ENCODE measurements at places on chromosomes 2 and 18.

- DNase-seq = no peak
Measured at GRCh38 chr2:182384860-182385259, 42.0 kb downstream of the PDE1A start.

- no peak for DNase-seq
Measured at GRCh38 chr2:8329660-8330622, 351.9 kb upstream of the ID2 start.

DNA sequence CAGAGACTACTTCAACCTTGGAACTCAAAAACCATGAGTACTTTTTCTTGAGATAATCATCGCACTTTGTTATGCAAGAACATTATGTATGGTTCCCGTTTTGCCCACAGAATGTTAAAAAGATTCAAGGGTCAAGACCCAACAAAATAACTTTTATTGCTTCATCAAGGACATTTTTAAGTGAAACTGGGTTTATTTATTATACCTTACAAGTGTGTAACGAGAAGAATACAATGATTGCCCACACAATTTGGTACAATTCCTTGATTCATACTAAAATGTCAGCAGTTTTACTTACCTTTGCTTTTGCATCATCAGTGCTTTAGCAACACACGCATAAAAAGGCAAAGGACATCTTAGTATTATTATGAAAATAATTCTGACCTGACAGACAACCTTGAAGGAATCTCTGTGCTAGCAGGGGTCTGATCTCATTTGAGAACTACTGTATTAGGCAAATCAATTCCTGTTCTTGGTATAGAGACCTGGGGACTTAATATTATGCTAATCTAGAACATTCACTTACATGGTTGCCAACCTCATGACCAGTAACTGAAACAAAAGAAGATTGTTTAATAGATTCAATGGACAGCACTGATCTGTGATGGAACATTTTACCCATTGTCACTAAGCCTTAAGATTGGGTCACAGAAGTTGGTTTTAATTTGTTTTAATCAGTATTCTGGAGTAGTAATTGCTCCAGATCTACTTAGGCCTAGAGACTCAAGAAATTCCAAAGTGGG lies 16.2 kb downstream of the CCDC88A start:
- no peak for DNase-seq

DNA sequence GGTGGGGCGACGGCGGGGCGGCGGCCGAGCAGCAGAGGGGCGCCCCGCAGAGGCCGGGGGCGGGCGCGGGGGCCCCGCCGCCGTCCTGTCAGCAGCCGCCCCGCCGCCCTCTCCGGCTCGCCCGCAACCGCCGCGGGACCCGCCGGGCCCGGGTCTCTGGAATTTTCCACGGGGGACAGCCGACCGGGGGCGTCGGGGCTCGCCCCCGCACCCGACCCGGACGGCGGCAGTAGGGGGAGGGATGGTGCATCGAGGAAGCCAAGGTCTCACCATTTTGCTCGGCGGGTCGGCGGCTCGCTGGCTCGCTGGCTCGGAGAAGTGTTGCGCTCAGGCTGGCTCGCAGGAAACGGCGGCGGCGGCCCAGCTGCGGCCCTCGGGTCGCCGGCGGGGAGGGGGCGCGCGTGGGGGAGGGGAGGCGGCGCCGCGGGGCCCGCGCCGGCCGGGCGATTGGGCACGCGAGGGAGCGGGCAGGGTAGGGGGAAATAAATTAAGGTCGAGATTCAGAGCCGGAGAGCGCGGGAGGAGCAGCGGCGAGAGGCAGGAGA lies 405 bp downstream of the PPP3R1 start:
- no peak for DNase-seq

DNA sequence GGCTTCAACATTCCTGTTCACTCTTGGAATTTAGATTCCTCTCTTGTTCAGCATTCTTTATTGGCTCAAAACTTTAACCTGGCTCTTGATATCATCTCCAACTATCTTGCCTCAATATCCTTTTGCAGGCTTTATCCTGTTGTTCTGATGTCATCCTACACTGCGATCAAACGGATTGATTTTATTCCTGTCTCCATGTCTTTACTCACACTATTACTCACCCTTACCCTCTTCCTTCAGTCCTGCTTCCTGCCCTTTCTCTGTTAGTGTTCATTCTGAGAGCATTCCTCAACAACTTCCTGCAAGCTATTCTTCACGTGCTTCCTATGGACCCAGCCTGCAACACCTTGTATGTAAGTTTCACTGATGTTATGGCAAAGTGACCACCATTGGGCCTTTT lies 264.7 kb downstream of the RNF152 start:
- DNase-seq = no peak

GRCh38 chr2:105294046-105294445 lies 35.5 kb downstream of the TGFBRAP1 start:
- no peak for DNase-seq

- no peak for DNase-seq
Measured at GRCh38 chr2:166193407-166193806, 65.6 kb upstream of the SCN1A start.

- DNase-seq = no peak
Measured at GRCh38 chr2:124649001-124649400, 623.9 kb downstream of the CNTNAP5 start.

GRCh38 chr2:43519643-43520221 lies 76.1 kb downstream of the THADA start:
- no peak for DNase-seq

GRCh38 chr2:158619496-158619895 lies 162.7 kb downstream of the PKP4 start:
- DNase-seq = no peak

DNA sequence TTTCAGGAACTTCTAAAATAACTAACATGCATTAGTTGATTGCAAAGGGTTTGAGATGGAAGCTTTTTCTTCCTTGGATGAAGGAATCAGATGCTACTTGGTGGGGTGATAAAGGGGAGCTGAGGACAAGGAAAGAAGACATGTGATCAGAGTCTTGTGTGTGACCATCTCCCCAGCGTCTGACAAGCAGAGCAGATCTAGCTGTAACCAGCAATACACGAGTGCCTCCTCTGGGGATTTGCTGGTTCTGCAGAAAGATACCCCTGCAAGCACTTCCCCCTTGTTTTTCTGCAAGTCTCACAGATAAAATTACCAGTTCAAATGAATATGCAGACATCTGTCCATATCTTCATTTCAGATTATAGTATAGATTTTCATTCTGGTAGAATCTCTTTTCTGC lies 2.7 kb downstream of the CDH7 start:
- DNase-seq = peak; percentile 42

DNA sequence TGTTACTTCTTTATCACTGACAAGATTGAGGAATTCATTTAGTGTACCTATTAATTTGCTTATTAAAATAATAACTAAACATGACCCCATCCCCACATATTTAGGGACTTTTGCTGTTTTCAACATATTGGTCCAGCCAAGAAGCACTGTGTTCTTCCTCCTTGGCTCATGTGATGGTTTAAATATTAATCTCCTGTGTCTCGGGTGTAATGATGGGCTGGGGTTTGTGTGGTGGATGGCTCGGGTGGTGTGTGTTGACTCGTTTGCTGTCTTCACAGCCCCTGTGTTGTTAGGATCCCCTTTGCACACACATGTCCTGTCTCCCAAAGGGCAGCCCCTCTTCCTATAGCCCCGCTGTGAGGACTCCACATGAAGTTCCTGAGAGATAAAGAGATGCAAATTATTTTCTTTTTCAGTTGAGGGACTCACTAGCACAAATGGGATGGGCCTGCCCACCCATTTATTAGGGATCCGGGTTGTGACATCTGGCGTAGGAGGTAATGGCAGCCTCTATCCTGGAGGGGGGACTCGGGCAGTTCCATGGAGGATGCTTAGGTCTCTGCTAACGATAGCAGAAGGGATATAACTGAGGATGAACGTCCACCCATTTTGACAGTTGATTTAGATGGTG lies 53.4 kb downstream of the FHOD3 start:
- DNase-seq = no peak

GRCh38 chr2:19146867-19147266 lies 211.6 kb downstream of the OSR1 start:
- no peak for DNase-seq

- DNase-seq = no peak
Measured at GRCh38 chr2:208012449-208012848, 12.9 kb downstream of the PLEKHM3 start.

DNA sequence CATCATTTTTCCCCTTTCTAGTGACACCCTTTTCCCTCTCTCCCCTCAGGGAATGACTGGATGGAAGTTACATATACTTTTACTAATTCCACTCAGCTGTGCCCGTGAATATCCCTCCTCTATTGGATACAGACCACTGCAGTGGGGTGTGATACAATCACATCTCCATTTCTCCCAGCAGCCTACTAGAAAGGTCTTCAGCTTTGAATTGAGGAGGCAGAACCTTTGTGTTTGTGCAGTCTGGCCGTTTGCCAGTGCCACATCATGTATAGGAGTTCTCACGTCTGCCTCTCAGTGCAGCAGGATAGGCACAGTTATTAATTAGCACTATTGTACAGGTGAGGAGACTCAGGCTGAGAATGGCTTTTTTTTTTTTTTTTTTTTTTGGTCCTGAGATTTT lies 16.4 kb downstream of the TNFRSF11A start:
- no peak for DNase-seq

- DNase-seq = no peak
Measured at GRCh38 chr18:68840554-68841263, 42.8 kb downstream of the CCDC102B start.

DNA sequence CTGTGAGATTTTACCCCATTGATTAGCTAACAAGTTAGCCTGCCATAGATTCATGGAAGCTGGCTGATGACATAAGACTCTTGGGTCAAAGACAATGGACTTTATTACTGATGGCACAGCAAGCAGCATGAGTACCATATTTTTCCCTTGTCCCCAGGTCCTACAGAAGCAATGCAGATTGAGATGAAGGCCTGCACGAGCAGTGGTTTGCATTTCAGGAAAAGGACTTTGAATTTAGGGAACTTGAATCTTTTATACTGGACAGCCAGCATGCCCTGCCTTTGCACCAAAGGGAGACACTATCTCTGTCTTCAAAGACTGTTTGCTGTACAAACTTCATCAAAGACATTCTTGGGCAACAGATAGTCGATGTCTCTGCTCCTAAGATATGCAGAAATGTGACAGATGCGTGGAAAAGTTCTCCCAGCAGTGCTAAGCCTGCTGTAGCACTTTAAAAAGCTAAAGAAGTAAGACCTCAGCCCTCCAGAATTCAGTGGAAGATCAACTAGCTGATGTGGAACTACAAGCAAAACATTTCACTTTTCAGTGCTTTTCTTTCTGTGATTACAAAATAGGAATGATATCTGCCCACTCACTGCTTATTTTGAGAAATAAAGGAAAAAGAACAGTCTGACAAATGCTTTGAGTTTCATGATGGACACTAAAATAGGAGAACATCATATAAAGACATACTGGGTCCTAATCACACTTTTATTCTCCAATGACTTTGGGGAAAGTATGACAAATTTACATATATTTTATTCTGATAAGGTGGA lies 44.4 kb upstream of the TANK start:
- DNase-seq = no peak

- no peak for DNase-seq
Measured at GRCh38 chr18:55296778-55297177, 291.2 kb downstream of the TCF4 start.

DNA sequence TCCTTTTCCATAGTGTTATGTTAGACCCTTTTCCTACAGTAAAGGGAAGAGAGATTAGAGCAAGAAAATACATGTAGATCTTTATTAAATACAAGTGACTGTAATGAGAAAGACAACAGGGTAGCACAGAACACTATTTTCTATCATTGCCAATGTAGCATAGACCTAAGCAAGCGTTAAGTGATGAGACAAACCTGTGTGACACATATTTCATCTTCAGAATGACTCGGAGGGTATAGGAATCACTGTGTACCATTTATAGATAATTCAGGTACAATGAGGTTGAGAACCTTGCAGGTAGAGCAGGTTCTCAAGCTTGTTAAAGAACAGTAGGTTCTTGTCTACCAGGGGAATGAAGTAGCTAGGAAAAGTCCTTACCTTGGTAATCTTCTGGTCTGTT lies 15.9 kb downstream of the PDIA6 start:
- DNase-seq = no peak

- peak; percentile 70 for DNase-seq
Measured at GRCh38 chr2:26438526-26438925, 36.8 kb downstream of the DRC1 start.

DNA sequence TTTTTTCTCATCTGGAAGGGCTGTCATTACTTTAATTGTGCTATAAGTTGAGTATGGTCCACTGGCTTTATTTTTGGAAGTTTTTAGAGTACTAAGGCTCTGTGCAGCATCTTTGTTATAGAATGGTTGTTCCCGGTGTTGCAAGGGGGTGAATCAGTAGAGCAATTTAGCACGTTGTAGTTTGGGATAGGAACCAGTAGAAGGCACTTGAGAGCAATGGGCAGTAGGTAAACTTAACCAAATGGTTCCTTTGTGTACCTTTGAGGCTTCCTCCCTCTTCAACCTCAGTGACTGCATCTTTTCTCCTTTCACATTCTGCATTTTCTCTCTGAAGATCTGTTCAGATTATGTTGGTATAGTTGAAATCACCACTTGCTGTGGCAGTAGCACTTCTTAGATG lies 238.2 kb upstream of the SYT4 start:
- no peak for DNase-seq

GRCh38 chr2:101185656-101186055 lies 34.5 kb upstream of the TBC1D8 start:
- DNase-seq = no peak

DNA sequence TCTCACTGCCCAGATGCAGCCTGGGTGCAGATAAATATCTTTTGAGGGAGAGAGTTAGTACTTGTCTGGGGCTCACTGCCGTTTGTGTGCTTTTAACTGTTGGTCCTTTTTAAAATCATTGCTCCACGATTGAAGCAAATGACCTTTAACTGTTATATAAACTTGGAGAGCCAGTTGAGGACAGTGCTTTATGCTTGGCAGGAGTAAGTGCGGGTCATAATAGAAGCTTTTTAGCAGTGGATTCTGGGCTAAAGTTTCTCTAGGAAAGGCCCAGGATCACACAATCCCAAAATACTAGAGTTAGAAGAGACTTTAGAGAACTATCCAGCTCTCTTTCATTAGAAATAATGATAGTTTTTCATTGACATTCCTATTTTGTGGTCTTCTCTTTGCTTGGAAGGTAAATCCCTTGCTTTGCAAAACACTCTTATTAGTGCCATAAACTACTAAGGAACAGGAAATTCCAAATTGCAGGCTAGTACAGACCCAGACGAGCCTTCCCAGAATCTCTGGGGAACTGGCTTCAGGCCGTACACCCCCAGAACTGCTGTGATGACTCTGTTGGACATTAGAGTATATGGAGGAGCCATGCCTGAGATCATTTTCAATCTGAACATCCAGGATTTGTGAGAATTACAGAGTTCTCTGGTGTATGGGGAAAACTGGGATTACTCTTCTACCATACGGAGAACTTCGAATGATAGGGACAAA lies 19.1 kb downstream of the LIMS1 start:
- DNase-seq = no peak

GRCh38 chr2:233487748-233488345 lies 78.7 kb downstream of the USP40 start:
- DNase-seq = no peak

GRCh38 chr2:209663656-209664055 lies 108.0 kb upstream of the UNC80 start:
- DNase-seq = no peak

GRCh38 chr2:181682026-181682789 lies 1.9 kb upstream of the NEUROD1 start:
- DNase-seq = no peak

Data from NCI-H524 treated with DMSO at 0.1 percent for 48 hours (cell line).